ENCODE measurements at places on chromosomes 3 and 15.

- DNase-seq = no peak
These were observed 597 bp downstream of the P2RY12 start for GRCh38 chr3:151383956-151384355.

DNA sequence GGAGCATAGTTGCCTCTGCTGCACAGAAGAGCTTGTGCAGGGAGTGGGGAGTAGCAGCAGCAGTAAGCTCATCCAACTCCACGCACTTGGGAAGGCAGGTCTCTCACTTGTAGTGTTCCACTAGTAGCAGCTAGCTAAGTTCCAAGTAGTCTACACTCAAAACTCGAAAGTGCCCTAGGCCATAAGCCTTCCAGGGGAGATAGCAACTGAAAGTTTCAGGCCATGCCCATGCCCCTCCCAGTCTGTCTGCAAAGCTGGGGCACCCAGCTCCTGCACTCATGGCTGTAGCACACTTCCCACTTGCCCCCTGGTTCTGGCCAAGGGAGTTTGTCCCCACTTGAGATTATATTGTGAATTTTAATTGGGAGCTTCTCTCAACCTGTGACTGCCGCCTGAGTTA, 57.5 kb downstream of the MFSD1 start:
- no peak for DNase-seq

GRCh38 chr3:126160243-126161210, 19.9 kb downstream of the ALDH1L1 start:
- no peak for DNase-seq

- DNase-seq = no peak
These were observed 11.5 kb upstream of the FBXO40 start for GRCh38 chr3:121581691-121582090.

DNA sequence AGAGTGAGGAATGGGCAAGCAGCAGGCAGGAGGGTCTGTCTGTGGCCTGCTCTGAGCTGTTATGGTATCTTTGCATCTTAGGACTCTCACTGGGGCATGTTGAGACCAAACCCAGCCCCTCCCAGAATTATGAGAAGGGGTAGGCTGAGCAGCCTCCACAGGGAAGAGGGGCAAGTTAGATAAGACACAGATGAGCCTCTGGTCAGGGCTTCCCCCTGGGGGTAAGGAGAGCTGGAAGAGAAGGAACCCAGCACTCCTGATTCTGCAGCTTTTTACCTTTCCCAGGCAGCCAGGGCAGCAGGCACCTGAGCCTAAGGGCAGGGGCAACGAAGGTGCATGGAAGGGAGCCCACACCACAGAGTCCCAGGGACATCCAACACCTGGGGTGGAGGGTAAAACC, 19.3 kb downstream of the DUOX1 start:
- no peak for DNase-seq

GRCh38 chr3:59237121-59237520, 187.3 kb upstream of the CFAP20DC start:
- DNase-seq = no peak
